ENCODE measurements at places on chromosomes 2 and 18.
A peak's percentile ranks its signal among the peaks of the same experiment; 100 is the strongest.

GRCh38 chr2:109238580-109238979, 109.6 kb downstream of the SH3RF3 start:
- peak; percentile 5 for DNase-seq

GRCh38 chr2:227477291-227477690, 5.3 kb downstream of the AGFG1 start:
- DNase-seq, result no peak

- DNase-seq, result no peak
Measured at GRCh38 chr18:14942275-14942674, 194.3 kb downstream of the ANKRD30B start.

DNA sequence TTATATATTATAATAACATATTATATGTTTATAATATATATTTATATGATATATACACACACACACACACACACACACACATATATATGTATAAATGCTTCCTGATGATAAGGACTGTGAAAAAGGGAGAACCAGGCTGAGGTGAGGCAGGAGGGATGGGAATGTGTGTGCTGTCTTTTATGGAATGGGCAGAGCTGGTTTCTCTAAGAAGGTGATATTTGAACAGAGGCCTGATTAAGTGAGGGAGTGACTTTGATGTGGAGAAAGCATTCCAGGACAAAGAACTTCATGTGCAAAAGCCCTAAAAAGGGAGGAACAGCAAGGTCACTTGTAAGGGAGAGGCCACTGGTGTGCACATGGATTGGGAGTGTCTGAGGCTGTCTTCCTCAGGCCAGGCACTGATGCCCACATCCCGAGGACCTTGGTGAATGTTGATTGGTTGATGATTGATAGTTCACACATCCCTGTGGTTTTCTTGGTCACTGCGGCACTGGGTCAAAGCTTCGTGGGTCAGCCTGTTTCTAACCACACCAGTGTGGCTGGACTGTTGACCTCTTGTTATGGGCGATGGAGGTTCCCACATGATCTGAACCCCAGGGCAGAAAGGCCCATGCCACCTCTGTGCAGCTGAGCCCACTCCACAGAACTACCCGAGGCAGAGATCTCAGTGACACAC, 196.9 kb downstream of the MYCN start:
- DNase-seq, result no peak

- DNase-seq, result no peak
Measured at GRCh38 chr2:240917009-240917683, 11.0 kb downstream of the CROCC2 start.

- DNase-seq, result no peak
Measured at GRCh38 chr2:186918495-186918894, 69.5 kb upstream of the ZSWIM2 start.

- no peak for DNase-seq
Measured at GRCh38 chr2:172472446-172473033, 45.2 kb downstream of the ITGA6 start.

GRCh38 chr2:113068706-113069485, 1.1 kb downstream of the IL1F10 start:
- DNase-seq, result no peak

DNA sequence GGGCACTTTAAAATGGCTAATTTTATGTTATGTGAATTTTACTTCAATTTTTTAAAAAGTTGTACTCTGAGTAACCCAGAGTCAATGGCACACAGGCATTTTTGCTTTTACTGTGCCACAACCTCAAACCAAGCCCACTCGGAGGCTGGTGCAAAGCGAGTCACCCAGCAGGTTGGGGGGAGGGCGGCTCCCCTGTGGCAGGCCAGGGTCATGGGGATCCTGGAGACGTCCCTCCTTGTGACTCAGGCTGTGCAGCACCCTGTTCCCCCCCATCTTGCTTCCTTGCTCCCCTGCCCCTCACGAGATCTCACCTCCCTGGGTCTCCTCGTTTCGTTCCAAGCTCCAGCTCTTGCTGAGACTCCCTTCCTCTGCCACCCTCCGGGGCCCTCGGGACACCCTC, 58.6 kb downstream of the POMC start:
- no peak for DNase-seq

DNA sequence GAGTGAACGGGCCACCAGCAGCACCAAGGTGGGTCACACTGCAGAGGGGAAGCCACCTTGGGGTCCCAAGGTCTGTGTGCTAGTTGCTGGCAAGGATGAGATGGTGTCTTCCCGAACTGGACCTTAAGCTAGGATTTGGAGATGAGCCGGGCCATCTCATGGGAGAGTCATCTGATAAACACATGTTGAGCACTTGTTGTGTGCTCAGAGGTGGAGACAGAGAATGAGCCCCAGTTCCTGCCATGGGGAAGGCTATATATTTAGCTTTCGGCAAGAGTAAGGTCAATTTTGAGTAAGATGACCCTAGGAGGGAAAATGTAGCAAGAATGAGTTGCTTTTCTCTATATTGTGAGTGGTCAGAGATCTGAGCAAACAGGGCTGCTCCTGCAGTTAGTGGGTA, 41.4 kb upstream of the RPL31 start:
- no peak for DNase-seq

GRCh38 chr2:12170121-12170520, 423.7 kb downstream of the LPIN1 start:
- DNase-seq, result no peak

DNA sequence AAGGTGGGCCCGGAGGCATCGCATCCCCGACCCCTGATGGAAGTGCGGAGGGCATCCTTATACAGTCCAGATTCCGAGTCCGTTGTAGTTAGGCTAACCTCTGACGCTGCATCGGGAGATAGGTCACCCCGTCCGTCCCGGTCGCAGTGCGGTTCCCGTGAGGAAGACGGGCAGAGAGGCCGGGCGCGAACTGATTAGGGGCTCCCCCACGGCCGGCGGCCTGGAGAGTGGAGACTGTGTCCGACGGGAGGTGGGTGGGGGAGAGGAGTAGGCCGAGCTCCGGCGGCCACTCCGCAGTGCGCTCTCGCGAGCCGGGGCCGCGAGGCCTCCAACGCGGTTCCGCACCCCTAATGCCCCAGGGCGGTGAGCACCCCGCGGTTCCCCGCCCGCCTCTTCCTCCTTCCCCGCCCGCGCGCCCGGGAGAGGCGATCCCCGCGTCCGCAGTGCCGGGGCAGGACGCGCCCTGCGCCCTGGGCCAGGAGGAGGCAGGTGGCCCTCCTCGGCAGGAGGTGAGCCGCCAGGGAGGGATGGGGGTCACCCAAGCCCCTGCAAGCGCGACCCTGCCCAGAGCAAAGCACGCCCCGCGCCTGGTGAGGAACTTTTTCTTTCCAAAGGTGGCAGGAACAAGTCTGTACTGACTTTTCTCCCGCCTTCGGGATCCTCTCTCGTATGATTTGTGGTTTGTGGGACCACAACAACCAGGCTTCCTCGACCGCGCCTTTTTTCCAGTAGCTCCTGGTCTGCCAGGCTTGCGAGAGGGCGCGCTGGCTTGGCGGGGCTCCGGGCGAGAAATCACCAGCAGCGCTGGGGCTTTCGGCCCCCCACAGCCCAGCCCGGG, 1.4 kb upstream of the SP5 start:
- no peak for DNase-seq

- no peak for DNase-seq
Measured at GRCh38 chr18:72819050-72819449, 48.7 kb downstream of the NETO1 start.

- no peak for DNase-seq
Measured at GRCh38 chr18:990197-990596, 85.5 kb downstream of the ADCYAP1 start.

GRCh38 chr18:32422978-32423740, 47.5 kb downstream of the GAREM1 start:
- DNase-seq, result no peak

- DNase-seq, result no peak
Measured at GRCh38 chr2:182592691-182593393, 123.2 kb upstream of the DNAJC10 start.

GRCh38 chr2:233976690-233977294, 59.6 kb downstream of the TRPM8 start:
- DNase-seq, result peak; percentile 46

- no peak for DNase-seq
Measured at GRCh38 chr2:240353086-240353798, 82.2 kb upstream of the GPC1 start.

GRCh38 chr2:206707164-206707701, 11.0 kb downstream of the DYTN start:
- DNase-seq, result no peak

DNA sequence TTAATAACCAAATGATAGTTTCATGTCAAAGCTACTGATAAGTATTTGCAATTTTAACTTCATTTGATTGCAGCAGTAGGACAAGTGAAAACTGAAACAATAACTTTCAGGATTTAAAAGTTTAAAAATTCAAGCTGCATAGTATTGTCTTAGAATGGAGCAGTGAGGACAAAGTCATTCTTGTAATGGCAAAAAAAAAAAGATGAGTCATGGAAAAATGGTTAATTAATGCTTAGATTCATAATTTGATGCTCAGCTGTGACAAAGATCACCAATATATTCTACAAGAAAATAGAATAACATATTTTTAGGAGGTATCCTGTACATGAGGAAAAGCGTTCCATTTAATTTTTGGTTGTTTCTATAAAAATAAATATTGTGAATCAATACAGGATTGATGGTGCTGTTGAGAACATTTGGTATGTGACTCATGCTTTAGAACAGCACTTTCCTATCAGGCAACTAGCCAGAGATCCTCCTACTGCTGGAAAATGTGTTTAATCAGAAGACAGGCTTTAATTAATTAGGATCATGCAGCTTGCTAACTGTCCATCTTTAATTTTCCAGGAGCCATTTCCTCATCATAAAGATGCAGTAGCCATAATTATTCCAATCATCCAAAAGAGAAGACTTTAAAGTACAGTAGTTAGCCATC, 239.0 kb upstream of the MMADHC start:
- DNase-seq, result no peak

- no peak for DNase-seq
Measured at GRCh38 chr2:112944971-112945370, 32.8 kb upstream of the IL36G start.

- no peak for DNase-seq
Measured at GRCh38 chr18:75130591-75131328, 78.2 kb downstream of the PTGR3 start.

DNA sequence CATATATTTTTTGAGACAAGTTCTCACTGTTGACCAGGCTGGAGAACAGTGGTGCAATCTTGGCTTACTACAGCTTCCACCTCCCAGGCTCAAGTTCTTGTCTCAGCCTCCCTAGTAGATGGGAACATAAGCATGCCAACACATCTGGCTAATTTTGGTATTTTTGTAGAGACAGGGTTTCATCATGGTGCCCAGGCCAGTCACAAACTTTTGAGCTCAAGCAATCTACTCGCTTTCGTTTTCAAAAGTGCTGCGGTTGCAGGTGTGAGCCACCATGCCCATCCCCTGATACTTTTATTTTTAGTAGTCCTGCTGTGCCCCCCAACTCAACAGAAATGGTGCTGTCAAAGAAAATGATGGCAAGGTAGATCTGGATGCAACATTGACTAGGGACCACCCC, 1127.3 kb downstream of the SUCLG1 start:
- DNase-seq, result no peak

- no peak for DNase-seq
Measured at GRCh38 chr2:180761224-180761623, 219.2 kb upstream of the UBE2E3 start.

DNA sequence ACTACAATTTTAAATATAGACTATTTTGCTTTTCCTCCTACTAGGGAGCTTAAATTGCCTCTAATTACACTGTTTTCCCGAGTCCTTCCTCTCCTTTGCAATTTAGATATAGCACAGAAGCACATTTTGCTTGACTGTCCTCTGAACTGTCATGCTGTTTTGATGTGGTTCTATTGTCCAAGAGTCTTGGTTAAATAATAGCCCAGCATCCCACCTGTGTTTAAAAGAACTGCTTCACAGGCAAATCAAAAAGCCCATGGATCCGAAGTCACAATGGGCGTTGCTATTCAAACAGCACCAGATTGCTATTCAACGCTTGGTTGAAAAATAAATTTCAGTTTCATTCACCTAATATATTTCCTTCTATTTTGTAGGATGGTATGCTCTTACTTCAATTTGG, 22.3 kb upstream of the ACTR3 start:
- DNase-seq, result no peak

GRCh38 chr2:179340678-179341077, 76.0 kb upstream of the SESTD1 start:
- peak; percentile 40 for DNase-seq

- DNase-seq, result no peak
Measured at GRCh38 chr2:220185766-220186305, 558.4 kb downstream of the SLC4A3 start.

DNA sequence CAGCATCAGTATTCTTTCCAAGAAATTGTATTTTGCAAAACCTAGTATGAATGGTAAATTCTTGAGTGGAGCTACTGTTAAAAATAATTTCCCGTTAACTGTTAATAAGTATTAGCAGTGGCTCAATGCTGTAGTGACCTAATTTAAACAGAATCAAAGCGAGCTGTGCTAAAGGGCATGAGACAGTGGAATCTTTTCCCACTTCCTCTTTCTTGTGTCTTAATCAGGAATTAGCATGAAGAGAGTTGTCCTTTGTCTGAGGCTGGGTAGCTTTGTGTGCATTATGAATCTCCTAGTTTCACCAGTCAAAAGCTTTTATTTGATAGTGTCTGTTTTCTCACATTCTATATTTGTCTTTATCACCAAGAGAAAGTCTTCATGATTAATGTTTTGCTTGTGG, 298.8 kb upstream of the GCFC2 start:
- no peak for DNase-seq

DNA sequence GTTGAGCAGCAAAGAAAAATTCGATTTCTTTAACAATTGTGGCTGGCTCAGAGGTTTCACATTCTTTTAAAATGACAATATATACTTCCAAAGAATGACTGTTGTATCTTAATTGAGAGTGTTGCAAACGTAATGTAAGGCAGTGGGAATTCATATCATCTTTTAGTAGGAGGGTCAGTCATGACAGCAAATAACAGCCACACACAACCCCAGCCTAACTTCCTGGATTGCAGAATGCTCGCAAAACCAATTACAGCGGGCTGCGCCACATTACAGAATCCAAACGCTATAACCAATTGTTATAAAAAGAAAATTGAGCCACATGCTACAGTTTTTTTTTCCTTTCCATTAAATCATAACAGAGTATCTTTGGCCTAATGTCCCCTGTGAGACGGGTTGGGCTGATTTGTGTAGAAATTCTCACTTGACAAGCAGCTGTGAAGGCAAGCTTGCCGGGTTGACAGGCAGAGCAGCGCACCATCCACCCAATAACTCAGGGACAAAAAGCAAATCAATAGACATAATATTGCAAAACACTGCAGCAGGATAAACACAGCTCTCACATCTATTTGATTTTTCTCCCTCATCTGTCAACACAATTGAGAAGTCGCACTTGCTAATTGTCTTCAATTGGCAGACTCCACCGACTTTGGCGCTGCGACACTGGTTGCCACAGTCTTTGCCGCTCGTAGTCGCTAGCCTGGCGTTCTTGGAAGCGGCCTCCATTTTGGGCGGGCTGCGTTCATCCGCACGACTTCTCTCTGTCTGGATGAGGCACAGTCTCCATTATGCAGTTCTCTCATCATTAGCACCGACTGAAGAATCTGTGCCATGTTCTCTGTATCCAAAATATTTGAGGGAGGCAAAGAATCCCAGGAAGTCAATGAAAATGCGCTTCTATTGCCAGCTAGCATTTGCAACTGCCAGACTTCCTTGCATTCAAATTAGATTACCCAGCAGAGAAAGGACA, 95.0 kb upstream of the CCDC68 start:
- DNase-seq, result no peak

- DNase-seq, result peak; percentile 46
Measured at GRCh38 chr18:41745166-41746049, 209.6 kb upstream of the PIK3C3 start.
